Iris pigment epithelial cell (primary cell): ENCODE measurements at places on chromosomes 7 and 10.
A peak's percentile ranks its signal among the peaks of the same experiment; 100 is the strongest.

DNA sequence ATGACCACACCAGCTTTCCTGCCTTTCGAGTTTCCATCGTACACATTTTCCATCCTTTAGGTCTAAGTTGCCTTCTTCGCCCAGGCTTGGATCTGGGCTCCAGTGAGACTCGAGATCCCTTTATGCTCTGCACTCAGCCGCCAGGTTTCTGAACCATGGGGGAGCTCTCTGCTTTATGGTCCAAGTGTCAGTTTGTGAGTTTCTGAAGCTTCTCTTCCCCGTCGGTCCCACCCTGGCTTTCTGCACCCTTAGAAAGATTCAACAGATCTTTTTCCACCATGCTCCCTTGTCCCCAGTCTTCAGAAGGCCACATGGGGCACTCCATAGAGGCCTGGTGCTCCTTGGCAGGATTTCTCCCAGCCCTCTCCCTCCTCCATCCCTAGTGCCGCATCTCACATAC is 402.0 kb downstream of the PTPRN2 start:
- DNase-seq: no peak

DNA sequence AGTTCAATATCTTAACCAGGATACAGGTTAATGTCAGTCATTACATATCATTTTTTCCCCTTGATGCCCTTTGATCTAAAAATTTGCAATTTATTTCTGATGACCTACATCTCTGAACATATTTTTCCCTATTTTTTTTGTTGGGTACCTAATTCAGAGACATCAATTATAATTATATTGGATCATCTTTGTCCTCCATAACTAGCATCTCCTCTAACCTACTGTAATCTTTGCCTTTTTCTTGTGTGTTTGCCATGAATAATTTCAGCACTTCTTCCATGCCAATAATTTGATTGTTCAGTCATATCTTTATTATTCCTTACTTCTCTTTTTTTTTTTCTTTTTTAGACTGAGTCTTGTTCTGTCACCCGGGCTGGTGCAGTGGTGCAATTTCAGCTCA is 39.2 kb upstream of the FGFR2 start:
- no peak for DNase-seq

- no peak for DNase-seq
Observed at GRCh38 chr7:158837790-158838637, 8.7 kb upstream of the ESYT2 start.

- DNase-seq: peak; percentile 78
Observed at GRCh38 chr10:73493781-73494180, 2.0 kb downstream of the PPP3CB start.

GRCh38 chr7:36831049-36831448 is 106.8 kb upstream of the AOAH start:
- DNase-seq: no peak

DNA sequence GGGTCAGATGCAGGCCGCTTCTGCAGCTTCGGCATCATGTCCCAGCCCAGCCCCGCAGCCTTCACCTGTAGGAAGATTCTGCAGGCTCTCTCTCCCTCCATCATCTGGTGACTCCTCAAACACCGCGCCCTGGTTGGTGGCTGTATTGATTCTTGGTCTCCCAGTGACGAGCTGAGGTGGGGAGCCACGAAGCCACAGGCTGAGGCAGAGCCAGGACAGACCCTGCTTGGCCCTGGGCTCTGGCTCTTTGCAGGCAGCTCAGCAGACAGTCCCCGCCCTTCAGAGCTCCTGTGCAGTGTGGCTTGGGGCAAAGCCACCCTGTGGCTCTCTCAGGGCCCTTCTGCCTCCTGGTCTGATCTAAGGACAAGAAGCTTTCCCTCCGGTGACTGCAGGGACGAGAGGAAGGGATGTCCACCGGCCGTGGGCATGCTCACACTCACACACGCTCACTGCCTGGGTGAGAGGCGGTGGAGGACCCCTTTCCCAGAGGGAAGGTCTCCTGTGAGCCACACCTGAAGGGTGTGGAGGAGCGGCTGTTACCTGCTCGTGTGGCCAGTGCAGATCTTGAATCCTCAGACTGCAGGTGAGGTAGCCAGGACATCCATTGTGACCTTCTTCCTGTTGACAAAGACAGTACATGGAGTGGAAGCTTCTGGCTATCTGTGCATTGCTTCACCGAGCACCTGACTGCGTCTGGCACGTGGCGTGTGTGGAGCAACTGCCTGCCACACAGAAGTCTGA is 79.6 kb downstream of the INPP5A start:
- DNase-seq: no peak

DNA sequence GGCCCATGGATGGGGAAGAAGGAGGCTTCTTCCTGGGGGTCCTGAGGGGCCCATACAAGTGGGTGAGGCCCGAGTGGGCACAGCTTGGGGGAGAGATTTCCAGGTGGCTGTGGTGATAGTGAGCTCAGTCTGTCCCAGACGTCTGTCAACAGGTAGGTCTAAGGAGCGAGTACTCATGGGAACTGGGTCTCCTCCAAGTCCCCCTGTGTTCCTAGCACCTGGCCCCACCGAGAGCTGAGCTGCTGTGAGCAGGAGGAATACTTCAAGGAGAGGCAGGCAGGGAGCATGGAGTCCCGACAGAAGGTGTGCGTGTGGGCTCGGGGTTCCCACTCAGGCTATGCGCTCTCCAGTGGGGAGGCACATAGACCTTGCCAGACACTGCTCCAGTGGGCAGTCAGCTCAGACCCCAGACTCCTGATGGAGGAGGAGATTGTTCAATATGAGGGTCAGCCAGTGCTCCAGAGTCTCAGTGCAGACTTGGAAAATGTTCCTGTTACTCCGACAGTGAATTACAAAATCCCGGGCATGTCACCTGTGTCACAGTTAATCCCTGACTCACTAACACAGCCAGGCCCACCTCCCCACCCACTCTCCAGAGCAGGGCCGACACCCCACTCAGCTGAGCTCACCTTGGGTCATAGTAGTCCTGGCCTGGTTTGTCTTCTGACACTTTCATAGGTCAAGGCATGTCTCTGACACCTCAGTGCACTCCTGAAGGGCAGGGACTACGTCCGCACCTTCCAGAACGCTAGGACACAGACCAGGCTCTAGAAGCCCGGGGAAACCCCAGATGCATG is 28.2 kb upstream of the C10orf53 start:
- no peak for DNase-seq

- no peak for DNase-seq
Observed at GRCh38 chr10:71998119-71998839, 34.1 kb downstream of the CHST3 start.

DNA sequence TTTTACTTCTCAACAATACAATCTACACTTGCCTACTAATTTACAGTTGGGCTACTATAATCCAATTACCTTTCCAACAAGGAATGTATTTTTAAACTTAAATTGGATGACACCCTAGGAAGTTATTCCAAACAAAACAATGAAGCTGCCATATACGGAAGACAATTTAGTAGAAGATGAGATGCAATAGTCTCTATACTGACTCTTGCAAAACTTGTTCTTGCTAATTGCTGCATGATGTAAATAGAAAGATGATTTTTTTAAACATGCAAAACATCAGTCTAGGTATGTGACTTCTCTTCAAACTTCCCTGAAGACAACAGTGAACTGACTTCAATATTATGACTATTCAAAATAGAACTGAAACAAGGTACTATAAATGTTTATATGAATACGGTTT is 17.6 kb downstream of the NT5C3A start:
- no peak for DNase-seq

DNA sequence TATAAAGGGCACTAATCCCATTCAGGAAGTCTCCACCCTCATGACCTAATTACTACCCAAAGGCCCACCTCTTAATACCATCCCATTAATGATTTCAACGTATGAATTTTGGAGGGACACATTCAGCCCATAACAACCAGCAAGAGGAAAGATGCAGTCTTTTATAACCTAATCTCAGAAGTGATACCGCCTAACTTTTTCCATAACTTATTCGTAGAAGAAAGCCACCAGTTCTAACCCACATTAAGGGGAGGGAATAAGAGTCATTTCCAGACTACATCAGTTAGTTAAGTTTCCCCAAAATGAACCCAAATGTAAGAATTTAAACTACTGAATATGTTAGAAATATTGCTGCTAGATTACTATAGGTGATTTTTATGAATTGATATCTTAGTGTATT is 32.1 kb upstream of the LHFPL3 start:
- DNase-seq: no peak
